ENCODE measurements at places on chromosomes 7 and 10.

DNA sequence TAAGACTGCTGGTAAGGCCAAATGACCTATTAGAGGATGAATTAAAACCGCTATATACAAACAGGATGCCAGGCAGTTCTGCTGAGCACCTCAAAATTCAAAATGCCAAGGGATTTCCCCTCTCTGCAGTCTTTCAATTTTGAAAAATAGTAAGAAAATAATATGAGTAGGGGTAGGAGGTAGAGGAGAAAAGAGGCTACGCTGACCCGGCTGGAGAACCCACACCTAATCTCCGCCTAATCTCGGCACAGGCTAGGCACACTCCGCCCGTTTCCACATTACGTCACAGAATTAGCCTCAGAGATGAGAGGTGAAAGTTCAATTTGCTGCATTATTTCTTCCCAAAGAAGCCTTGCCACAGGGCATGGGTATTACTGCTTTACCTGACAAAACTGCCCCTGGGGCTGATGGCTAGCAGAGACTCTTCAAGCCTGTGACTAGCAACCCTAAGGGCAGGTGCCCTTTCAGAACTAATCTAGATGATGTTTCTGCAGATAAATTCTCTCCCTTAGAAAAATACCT lies 21.3 kb upstream of the SPOCK2 start:
- no peak for DNase-seq

- DNase-seq, result no peak
Measured at GRCh38 chr10:42553064-42553407, 85.3 kb downstream of the ZNF33B start.

DNA sequence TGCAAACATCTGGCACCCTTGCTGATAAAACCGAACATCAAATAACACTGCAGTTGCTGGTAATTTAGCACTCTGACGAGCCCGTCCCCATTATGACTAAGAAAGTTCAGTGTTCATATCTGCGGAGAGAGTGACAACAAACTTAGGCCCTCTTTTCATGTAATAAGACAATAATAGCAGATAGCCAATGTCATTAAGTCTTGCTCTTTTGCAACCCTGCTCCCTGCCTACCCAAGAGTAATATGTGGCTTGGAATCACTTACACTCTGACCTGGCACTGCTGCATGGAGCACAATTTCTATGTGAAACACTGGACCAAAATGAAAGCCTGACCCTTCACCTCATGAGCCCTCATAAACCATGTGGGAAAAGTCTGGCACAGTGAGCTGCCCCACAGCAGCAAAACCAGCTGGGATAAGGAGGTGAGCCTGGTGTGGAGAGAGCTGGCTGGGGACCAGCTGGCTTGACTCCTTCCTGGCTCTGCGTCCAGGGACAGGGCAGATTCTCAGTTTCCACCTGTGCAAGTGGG lies 86.5 kb downstream of the HIPK2 start:
- DNase-seq, result no peak

DNA sequence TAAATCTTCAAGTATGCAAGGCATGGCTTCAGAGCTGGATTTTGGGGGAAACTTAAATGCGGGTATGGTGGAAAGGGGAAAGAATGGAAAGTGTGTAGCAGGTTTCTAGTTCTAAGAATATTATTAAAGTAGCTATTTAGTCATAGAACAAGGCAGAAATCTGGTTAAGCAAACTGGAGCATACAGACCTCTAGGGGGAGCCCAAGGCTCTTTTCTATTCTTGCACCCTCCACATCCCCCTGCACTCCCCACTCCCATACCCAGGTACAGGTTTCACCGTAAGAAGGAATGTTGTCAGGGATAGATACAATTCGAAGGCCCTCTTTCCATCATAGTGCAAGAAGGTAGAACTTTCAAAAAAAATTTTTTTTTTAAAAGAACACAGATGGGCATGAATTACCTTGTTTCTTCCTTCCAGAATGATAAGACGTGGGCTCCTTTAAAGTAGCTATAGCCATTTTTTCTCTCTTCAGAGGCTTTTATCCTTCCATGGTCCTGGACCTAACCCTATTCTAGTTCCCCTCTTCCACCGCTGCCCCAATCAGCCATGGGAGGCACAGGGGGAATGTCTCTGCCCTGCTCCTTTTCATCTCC lies 41.5 kb upstream of the SMIM30 start:
- DNase-seq, result peak; percentile 41

DNA sequence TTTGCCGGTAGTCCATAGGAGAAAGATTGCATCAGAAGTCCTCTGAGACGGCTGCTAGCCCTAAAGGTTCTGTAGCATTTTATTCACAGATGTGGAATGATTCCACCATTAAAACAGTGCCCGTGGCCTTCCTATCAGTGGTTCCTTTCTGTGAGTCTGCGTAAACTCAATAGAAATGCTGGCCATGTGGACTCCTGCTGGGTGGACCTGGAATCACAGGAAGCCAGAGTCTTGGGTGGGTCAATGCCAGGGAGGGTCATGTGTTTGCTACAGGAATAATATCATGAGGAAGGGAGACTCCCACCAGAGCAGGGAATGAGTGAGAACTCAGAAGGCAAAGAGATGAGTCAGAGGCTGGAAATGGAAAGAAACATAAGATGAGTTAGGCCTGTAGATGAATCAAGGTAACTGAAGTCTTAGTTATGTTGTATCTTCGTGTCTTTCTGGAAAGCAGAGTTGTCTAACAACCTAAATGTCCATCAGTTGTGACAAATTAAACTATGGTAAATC lies 410.4 kb upstream of the AUTS2 start:
- DNase-seq, result no peak

GRCh38 chr10:24035761-24036160 lies 173.2 kb upstream of the KIAA1217 start:
- no peak for DNase-seq

DNA sequence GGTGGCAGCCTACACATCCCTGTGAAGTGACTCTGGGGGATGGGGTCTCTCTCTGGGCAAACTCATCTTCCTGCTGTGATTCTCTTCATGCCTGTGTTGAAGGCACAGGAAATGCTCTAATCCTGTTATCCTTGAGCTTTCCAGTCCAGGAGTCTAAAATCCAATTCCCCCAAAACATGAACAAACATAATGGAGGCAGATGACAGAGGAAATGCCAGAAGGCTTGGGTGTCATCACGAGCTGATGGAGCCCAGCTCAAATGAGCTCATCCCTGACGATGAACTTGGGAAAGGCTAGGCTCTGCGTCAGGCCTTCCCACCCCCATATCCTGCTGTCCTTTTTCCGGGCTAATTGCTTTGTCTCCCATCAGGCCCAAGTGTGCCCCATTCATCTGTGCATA lies 165.9 kb upstream of the PODXL start:
- no peak for DNase-seq

DNA sequence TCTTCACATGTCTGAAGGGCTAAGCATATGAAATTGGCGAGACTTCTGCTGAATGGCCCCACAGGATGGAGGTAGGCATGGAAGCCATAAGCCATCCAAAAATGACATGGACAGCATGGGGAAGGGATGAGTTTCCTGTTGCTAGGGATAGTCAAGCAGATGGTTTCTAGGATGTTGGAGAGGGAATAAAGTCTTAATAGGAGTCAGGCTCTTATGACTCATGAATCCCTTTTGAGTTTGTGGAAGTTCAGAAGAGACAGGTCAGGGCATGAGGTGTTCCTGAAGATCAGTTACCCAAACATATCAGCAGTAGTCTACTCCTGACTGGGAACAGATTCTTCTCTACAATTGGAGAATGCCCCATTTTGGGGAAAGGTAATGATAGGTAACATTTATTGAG lies 243.9 kb downstream of the REEP3 start:
- no peak for DNase-seq

- no peak for DNase-seq
Measured at GRCh38 chr7:48522692-48523091, 351.4 kb downstream of the ABCA13 start.

- DNase-seq, result no peak
Measured at GRCh38 chr10:44955413-44956070, 4.1 kb upstream of the RASSF4 start.

DNA sequence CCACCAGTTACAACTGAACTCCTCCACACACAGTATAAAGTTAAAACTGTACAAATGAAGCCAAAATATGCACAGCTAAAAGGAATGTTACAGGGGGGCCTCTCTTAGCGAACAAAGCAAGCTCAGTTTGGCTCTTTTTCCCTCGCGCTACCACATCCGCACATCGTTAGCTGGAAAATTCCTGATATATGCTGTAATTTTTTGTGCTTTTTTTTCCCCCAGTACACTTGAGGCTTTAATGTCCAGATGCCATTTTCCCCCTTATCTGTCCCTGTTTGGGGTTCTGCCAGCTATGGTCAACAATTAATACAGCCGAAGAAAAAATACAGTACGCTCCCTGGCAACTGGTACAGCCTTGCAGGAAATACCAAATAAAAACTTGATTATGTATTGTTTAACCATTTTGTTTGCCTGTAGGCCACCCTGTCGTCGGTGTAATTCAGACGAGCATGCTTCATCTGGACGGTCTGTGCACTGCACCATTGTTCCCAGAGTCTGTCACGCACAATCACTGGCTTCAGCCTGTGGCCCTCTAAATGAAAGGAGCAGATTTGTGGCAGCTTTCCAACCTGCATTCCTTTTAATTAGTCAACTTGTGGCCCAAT lies 108.1 kb upstream of the FAM133B start:
- no peak for DNase-seq

- no peak for DNase-seq
Measured at GRCh38 chr7:95433952-95434556, 774 bp downstream of the PON2 start.

DNA sequence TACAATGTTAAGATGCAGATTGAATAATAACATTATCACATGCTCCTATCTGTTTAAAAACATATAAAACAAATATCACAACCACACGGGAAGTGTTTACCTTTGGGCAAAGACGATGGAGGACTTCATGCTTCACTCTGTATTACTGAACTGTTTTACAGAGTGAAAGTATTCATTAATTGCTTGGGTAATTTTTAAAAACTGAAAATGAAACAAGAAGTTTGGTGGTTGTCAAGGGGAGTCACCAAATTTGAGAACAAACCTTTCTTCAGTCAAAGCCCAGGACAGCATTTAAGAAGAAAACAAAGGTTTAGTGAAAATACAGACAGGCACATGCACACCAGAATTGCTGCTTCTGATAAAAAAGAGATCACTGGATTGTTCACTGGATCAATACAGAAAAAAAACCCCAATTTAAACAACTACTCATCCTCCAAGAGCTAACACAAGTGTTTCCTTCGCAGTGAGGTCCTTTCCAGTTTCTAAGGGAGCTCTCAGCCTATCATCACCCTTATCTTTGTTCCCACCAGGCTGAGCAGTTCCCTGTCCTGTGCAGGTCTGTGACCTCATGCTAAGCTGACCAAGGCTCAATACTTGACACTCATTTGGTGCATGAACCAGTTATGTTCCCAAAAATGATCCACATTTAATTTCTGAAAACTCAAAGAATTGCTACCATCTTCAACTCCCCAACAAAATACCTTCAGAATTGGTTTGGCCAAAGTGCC lies 8.8 kb downstream of the PARP12 start:
- no peak for DNase-seq

GRCh38 chr7:98808751-98809460 lies 60.9 kb downstream of the TMEM130 start:
- no peak for DNase-seq

Data from OCI-LY7 (cell line).